Right lung (tissue), 10 donors: ENCODE measurements at places on chromosomes 2 and 18. TPM values are rescaled to one million over a fixed set of nuclear protein-coding genes. Genes with fewer than 3 reads are reported as not detected.

The EPB41L3 gene
- 40.5 TPM for polyA plus RNA-seq

The G6PC2 gene
- polyA plus RNA-seq: not detected

The IL1F10 gene
- polyA plus RNA-seq: not detected

The TMEM17 gene
- 4.9 TPM for polyA plus RNA-seq

The ASB18 gene
- 0.18 TPM for polyA plus RNA-seq

The AKAIN1 gene
- not detected for polyA plus RNA-seq

The ST6GAL2 gene
- polyA plus RNA-seq: 3.3 TPM

GRCh38 chr2:32877587-32878510 is 68.9 kb upstream of the LTBP1 start:
- DNase-seq: no peak

- no peak for DNase-seq
Observed at GRCh38 chr18:9096007-9096371, 6.5 kb upstream of the NDUFV2 start.

GRCh38 chr2:233444501-233444900 is 90.2 kb downstream of the DGKD start:
- DNase-seq: no peak

DNA sequence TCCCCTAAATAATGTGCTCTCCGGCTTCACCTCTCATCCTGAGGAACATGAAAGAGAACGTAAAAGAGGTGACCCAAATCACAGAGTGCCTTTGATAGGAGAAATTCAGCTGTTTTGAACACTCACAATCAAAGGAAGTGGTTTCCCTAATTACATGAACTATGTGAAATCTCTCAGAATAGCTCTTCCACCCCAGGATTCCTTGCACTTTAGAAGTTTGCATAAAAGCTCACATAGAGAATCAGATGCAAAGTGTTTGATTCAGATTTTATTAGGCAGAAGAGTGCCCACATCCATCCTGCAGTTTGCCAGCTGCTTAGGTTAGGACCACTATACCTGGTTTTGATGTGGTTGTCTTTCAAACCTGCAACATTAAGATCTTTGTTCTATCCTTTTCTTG is 61.0 kb downstream of the MAP3K20 start:
- DNase-seq: no peak

DNA sequence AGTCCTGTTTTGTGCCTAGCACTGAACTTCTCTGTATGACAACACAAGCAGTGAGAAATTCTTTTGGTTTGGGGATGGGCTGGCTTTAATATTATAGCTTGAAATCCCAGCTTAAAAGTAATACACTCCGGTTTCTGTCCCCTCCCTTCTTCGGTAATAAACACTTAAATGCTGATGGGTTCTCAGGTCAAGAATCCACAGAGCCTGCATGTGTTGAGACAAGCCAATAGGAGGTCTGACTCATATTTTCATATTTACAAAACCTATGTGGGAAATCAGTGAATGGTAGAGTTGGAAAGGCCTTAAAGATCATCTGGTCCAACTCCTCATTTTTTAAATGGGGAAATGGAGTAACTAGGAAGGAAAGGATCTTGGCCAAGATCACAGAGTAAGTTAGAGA is 47.5 kb downstream of the VSNL1 start:
- DNase-seq: no peak

GRCh38 chr2:197405582-197405981 is 29.2 kb downstream of the SF3B1 start:
- no peak for DNase-seq

DNA sequence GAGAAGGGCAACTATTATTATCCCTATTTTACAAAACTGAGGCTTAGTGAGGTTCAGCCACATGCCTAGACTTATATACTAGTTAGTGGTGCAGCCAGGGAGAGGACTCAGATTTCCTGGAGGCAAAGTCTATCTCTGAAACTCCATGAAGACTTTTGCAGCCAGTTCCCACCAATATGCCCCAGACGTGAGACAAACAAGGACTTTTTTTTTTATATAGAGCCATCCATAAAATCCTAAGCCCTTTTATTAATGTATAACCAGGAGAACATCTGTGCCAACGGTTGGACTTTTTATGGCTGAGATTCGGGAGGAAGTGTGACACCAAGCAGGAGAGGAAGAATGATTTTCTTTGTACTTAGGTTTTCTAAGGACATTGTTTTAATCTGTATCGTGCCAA is 29.9 kb downstream of the LIPG start:
- no peak for DNase-seq

DNA sequence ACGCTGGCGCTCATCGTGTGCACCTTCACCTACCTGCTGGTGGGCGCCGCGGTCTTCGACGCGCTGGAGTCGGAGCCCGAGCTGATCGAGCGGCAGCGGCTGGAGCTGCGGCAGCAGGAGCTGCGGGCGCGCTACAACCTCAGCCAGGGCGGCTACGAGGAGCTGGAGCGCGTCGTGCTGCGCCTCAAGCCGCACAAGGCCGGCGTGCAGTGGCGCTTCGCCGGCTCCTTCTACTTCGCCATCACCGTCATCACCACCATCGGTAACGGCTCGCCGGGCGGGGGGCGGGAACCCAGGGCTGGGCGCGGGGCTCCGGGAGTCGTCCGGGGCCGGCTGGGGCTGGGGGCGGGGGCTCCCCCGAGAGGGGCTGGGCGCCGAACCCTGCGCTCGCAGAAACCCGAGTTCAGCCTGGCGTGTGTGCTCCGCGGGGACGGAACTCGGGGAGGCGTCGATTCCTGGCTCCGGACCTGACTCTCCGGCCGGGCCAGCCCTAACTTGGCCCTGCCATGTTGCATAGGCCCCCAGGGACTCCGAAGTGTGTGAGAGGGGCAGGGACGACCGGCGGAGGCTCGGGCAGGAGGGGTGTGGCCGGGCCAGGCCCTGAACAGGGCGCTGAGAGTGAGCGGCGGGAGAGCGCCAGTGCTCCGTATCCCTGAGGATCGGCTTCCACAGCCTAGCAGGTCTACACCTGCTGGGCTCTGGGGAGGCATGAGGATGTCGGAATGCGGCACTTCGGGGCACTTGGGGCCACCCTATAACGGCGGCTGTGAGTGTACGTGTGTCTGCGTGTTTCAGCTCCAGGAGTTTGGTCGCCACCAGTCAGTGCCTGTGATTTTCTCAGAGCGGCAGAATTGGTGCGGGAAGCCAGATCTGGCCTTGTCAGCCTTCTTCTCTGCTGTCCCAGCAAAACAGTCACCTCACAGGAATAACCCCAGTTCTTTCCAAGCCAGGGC is 651 bp downstream of the KCNK3 start:
- DNase-seq: no peak

DNA sequence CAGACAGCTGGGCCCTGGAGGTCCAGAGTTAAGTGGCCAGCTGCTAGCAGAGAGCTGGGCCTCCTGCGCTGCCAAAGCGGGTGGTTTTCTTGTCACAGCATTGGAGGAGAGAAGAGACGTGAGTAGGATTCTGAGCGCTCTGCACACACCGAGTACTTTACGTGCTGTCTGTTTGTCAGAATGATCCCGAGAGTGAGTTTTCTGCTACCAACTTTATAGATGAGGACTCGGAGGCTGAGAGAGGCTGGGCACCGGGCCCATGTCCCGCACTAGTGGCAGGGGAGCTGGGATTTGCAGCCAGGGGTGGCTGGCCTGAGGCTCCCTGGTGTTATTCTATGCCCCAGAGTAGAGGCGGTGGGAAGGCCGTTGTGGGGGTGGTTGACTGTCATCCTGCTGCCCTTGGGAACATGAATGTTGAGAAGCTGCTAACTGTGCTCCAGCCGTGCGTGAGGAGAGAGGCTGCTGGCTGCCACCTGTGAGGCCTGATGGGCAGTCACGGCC is 36.3 kb upstream of the MBP start:
- no peak for DNase-seq

- DNase-seq: no peak
Observed at GRCh38 chr18:78611869-78612268, 367.7 kb upstream of the SALL3 start.

- no peak for DNase-seq
Observed at GRCh38 chr2:11962707-11963328, 216.4 kb downstream of the LPIN1 start.

DNA sequence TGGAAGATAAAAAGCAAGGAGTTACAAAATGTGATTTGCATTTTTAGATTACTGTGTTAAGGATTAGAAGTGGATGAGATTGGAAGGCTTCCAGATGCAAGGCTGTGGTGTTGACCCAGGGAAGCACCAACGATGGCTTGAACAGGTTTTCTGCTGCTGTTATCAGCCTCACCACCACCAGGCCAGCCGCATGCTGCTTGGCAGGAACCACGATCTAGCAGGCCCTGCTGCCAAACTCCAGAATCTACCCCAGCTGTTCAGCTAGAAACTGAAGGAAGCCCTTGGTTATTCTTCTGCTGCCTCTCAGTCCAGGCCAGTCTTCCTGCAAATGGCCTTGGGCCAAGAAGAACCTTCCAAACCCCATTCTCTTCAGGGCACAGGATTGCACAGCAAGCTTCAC is 133.9 kb downstream of the MTCL1 start:
- DNase-seq: no peak

DNA sequence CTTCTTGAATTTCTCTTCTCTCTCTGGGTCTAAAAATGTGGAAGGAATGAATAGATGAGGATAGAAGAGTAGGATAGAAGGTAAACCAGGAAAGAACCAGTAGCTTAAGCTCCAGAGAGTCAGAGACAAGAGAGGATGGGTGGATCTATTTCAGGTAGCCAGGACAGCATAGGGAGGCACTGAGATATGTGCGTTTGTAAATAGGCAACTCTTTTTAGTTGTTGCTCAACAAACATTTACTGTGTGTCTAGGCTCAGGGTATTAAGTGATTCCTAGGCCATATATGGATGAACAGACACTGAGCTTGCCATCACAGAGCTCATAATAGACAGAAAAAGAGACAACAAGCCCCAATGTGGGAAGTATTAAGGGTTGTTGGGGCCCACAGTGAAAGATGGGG is 160.5 kb downstream of the NAPG start:
- no peak for DNase-seq

- DNase-seq: no peak
Observed at GRCh38 chr18:79753391-79753851, 44.3 kb upstream of the KCNG2 start.

- DNase-seq: no peak
Observed at GRCh38 chr18:907885-908757, 3.5 kb downstream of the ADCYAP1 start.

DNA sequence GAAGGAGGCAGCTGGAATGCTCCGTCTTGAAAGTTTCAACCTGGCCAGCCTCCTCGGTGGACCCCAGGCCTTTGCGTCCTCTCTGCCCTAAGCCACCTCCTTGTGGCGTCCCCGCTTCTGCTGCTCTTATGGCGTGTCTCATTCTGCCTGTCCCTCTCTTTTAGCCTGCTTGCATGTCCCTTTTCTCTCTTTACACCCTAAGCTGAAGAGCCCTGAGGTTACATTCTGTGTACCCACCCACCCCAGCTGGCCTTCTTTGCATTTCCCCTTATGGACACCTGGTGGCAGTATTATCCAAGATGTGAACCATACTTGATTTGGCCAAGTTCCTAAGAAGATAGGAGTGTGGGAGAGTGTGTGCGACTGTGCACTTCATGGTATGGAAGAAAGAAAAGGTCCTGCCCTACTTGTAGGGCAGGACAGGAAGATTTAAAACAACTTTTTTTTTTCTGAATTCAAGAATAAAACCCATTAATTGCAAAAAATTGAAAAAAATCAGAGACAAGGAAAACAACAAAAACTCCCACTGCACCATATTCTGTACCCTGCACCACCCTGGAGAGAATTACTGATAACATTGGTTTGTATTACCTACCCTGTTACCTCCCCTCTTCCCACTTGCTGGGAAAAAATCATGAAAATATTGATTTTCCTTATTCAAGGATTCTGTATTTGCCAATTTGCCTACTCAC is 77.4 kb downstream of the DYSF start:
- peak; percentile 12 for DNase-seq

DNA sequence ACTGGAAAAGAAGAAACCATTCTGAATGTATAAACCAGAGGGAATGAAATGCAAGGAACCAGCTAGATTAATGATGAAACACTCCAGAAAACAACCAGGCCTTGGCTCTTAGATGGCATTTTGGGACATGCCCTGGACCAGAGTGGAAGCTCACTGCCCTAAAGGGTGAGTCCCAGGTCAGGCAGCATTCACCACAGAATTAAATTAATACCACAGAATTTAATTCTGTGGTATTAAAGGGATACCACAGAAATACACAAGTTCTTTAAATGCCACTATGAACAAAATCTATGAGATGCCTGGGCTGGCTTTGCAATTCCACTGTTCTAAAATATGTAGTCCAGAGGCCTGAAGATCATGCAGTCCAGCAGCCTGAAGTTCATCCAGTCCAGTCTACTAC is 122.3 kb upstream of the KYNU start:
- DNase-seq: no peak
